ENCODE measurements at places on chromosomes 2 and 18.

GRCh38 chr2:113973810-113974209 lies 83.9 kb downstream of the ACTR3 start:
- DNase-seq = no peak

DNA sequence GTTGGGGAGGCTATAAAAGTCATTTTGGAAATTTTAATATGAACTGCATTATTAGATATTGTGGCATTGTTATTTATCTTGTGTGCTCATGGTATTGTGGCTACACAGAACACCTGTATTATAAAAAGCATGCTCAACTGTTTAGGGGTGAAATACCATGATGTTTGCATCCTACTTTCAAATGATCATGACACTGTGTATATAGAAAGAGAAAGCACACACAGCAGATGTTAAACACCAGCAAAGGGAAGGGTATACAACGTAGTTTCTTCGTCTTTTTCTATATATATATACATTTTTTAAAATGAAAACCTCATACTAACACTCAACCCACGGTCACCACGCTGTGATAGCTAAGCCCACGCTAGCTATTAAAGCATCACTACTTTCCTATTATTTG lies 27.1 kb downstream of the STARD7 start:
- DNase-seq = no peak

GRCh38 chr2:188766471-188766856 lies 207.7 kb upstream of the COL3A1 start:
- no peak for DNase-seq

- DNase-seq = peak; percentile 27
Observed at GRCh38 chr2:54560146-54560881, 104.2 kb downstream of the SPTBN1 start.

- DNase-seq = no peak
Observed at GRCh38 chr2:26351375-26352090, 4.9 kb upstream of the ADGRF3 start.

GRCh38 chr2:42186366-42186765 lies 17.2 kb downstream of the EML4 start:
- no peak for DNase-seq

GRCh38 chr2:136384531-136385303 lies 266.8 kb upstream of the CXCR4 start:
- DNase-seq = peak; percentile 27

- no peak for DNase-seq
Observed at GRCh38 chr18:23369266-23369665, 83.8 kb upstream of the RIOK3 start.

DNA sequence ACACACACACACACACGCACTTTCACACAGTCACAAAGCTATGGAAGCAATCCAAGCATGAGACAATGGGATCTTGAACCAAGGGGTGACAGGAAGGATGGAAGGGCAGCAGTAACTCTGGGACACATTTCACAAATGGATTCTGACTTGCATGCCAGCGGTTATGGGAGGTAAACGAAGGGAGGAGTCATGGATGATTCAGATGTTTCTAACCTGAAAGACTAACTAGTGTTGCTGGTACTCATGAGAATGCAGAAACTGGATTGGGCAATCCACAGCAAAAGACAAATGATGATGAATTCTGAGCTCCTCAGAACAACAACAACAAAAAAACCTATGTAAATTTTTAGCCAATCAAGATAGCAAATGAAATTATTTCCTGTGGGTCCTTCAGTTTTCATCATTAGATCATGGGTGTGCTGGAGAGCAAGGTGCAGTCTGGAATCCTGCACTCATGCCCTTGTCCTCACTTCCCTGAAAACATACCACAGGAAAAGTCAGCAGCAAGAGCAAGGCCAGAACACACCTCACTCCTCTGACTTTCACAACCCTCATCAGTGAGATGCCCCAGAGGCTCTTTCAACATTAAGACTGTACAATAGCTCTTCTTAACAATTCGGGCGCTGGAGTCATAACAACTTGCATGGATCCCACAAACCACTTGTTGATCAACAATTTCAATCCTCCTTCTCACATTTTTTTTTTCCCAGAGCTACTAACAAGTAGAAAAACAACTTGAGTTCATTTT lies 32.6 kb downstream of the ABCA12 start:
- DNase-seq = no peak

DNA sequence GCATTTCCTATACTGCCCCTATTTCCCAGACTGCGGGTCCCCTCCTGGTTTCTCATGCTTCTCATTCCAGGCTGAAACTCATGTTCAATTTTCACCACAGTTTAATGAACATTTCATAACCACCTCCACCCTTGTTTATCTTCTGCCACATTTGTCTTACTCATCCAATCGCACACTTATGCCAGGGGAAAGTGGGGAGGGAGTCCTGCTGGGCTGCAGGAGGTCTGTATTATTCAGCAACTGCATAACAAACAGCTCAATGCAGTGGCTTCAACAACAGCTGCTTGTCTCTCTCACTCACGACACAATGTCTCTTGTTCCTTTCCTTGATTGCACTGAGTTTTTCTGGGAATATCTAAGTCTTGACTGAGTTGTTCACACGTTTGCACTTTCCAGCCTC lies 106.0 kb downstream of the ZNF519 start:
- DNase-seq = no peak

DNA sequence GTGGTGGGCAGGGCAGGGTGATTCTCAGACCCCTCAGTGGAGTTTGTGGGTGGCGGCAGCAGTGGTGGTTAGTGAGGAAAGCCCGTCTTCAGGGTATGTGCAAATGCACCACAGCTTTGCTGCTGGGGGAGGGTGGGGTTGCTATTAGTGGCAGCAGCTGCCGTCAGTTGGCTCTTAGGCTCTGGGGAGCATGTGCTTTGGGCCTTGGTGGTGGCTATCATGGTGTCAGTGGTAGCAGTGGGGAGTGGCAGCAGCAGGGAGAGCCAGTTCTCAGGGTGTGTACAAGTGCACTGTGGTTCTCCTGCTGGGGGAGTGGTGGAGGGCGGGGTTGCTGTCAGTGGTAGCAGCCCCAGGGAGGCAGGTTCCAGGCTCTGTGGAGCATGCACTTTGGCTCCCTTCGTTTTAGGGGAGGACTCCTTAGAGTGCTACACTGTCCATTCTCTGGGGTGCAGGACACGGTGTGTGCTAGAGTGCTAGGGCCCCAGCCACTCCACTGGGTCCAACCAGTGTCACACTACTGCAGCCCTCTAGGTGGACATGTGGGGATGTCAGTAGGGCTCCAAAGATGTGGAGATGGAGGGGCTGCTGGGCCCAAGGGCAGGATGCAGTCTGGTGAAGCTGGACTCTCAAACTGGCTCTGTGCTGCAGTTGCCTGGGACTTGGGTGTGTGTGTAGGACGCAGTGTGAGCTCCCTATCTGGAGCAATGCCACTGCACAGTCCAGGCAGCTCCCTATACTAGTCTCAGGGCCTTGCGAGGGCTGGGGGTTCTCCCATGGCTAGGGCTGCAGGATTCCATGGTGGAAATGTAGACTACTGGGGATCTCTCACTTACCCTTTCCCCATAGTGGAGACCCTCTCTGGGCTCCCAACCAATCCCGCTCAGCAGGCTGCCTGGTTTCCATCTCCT lies 45.3 kb downstream of the ADCYAP1 start:
- DNase-seq = no peak

Data from glutamatergic neuron (in vitro differentiated cells).